GM12864 (cell line): ENCODE measurements at places on chromosomes 1 and 21.

- DNase-seq: no peak
Measured at GRCh38 chr1:232940262-232940661, 10.1 kb upstream of the NTPCR start.

DNA sequence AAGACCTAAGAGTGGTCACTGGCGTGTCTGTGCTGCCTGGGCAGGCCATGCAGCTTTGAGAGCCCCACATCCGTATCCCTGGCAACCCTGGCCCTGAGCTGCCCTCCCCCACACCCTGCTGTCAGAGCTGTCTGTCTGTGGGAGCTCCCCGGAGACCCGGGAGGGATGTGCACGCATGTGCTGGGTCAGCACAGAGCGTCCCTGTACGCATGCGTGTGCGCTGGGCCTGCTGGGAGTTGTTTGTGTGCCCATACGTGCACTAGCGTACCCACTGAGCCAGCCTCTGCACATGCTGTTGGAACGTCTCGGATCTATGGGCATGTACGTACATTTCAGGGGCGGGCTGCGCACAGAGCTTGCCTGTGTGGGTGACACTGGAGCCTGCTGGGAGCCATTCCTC lies 89.3 kb downstream of the EPHB2 start:
- no peak for DNase-seq

DNA sequence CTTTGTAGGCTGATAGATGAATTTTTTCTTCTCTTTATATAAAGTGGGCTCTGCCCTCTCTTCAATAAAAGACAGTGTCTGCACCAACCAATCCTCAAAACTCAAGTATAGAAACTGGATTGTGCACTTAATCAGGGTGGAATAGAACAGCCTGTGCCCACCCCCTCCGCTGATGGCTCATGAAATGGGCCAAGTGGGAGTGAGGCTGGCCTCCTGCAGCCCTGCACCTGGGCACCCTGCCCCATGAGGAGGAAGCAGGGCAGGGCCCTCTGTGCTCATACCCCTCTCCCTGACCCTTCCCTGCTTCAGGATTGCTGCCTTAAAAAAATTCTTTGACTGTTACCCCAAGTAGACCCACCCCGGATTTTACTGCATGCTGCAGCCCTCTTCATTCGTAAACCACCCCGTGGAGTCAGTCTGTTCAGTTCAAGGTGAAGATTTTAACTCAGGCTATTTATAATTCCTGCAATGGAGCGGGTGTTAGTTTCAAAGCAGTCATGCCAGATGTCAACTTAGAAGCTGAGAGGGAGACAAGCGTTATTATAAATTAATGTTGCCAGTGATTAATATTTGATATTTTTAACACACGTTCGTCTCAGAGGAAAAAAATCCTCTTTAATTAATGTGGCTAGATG lies 15.8 kb downstream of the PROK1 start:
- DNase-seq: no peak

GRCh38 chr21:44438531-44439210 lies 16.6 kb upstream of the LRRC3 start:
- no peak for DNase-seq

GRCh38 chr1:1349256-1350012 lies at the start of gene DVL1:
DVL1 (minus strand) TSS chr1:1349418; CDS start chr1:1349065, 353 bp downstream.
- DNase-seq: no peak

- DNase-seq: no peak
Measured at GRCh38 chr1:3500265-3500835, 45.9 kb downstream of the ARHGEF16 start.

GRCh38 chr1:169886422-169886821 lies 7.3 kb downstream of the SCYL3 start:
- DNase-seq: no peak

DNA sequence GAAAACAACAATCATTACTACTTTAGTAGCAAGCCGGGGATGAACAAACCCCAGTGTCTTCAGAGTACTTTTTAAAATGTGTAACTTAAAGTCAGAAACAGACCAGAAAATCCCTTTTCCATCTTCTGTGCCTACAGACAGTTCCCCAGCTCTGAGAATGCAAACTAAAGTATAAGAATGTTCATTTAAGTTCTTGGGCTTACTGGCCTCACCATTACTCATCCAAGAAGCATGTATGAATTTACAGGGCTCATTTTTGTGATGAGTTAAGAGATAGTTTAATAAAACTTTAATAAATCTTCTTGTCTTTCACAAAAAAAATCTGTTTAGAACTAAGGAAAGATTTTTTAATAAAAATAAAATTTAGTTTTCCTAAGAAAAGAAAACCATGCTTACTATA lies 4.6 kb downstream of the LPGAT1 start:
- no peak for DNase-seq

- no peak for DNase-seq
Measured at GRCh38 chr1:81446000-81446669, 354.6 kb upstream of the ADGRL2 start.

- DNase-seq: no peak
Measured at GRCh38 chr1:236320671-236321070, 38.9 kb upstream of the ERO1B start.

DNA sequence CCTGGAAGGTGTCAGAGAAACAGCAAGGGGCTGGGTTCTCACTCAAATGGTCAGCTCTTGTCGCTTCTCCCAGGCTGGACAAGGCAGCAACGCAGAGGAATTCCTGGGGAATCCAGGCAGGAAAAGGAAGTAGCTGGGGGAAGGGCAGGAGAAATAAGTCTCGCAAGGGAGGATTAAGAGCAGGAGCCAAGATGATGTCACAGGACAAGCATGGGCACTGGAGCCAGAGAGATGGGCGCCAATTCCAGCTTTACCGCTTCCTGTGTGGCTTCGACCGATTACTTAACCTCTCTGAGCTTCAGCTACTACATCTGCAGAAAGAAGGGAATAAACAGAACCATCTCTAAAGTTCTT lies 70.5 kb downstream of the SSBP3 start:
- DNase-seq: no peak

DNA sequence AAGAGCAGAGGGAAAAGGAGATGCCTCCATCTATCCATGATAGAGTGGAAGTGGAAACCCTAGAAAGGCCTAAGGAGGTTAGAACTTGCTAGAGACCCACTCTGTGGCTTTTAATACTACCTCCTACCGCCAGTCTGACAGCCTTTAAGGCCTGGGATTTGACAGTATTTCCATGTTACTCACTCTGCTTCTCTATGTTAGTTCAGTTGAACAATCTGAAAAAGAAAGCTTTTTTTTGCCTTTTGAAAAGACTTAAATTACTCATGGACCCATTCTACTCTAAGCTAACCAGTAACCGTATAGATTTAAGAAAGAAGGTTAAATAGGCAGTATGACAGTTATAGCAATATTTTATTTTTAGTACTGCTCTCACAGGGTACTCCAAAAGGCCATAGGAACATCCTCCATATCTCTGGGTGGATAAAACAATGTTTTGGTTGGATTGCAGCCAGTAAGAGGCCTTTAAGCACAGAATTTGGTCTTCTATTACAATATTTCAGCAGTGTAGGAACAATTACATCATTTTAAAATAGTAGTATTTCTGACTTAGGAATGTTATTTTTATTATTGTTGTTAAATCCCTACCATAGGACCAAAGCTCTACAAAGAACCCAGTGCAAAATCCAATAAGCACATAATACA lies 15.9 kb upstream of the GPR25 start:
- no peak for DNase-seq

- DNase-seq: no peak
Measured at GRCh38 chr1:86191958-86192357, 35.4 kb upstream of the COL24A1 start.

DNA sequence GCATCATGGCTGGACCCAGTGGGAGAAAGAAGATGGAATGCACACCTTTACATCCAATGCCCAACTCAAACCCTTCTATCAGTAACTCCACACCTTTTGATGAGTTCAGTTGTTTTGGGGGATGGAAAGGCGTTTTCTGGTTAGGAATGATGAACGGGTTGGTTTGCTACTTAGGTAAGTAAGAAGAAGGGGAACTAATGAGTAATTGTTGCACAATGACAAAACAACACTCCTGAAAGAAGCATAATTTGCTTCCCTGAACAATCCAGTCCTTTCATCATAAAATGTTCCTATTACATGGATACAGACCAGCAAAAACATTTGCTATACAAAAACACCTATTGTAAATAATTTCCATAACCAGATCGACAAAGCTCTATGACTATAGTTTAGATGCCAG lies 35.9 kb upstream of the NFIA start:
- no peak for DNase-seq

GRCh38 chr1:222582099-222582774 lies 7.5 kb downstream of the TAF1A start:
- no peak for DNase-seq

DNA sequence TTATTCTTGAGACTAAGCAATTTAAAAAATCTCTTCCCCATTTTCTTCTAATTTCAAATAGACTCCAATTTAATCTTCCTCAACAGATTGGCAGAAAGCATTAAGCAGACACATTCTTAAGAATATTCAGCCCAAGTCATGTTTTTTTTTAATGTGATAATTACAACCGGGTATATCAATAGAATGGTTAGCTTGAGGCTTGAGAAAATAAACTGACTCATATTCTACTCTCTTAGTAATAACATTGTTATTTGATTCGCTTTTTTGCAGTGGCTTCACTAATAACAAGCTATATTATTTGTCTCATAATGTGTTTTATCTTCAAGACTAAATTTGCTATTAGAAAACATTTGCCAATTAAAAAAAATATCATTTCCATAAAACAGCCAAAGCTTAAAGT lies 488.6 kb upstream of the RGS18 start:
- DNase-seq: no peak

DNA sequence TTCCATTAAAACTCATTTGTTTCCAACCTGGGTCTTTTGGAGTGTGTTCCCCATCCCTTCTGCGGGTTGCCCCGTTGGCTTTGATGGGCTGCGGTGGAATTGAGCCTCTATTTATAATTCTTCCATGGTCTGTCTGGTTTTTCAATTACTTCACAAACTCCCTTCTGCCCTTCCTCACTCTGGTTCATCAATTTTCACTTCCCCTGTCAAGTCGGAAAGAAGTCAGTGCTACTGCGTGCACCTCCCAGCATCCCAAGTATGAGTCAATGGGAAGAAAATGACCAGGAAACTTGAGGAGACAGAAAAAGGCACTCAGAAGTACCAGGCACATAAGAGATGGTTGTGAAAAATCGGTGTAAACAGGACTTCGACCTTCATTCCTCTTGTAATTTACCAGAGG lies 126.2 kb downstream of the KAZN start:
- no peak for DNase-seq

DNA sequence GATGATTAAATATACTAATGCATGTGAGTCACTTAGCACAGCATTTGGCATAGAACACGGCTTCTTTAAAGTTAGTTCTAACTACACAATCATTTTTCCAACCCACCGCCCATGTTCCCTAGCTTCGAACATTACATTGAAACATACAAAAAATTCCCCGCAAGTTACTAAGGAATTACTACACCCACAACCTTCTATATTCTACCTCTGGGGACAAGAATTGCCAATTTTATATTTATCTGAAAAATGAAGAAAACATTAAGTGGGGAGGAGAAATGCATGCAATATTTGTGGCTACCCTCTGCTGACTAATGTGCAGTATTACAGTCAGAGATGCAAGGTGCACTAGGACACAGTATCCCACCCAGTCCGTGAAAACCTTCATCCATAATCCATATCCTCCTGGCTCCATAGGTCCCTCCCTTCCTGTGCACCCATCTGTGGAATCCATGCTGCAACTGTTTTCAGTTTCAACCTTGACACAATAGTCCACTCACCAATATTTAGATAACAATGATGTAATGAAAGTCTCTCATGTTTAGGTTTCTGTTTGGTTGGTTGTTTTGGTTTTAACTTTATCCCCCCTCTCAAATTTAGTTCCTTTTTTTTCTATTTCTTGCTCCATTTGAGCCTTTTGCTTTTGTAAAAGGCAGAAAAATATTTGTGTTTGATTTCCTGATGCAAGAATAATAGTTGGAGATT lies 31.6 kb downstream of the RGS5 start:
- no peak for DNase-seq

DNA sequence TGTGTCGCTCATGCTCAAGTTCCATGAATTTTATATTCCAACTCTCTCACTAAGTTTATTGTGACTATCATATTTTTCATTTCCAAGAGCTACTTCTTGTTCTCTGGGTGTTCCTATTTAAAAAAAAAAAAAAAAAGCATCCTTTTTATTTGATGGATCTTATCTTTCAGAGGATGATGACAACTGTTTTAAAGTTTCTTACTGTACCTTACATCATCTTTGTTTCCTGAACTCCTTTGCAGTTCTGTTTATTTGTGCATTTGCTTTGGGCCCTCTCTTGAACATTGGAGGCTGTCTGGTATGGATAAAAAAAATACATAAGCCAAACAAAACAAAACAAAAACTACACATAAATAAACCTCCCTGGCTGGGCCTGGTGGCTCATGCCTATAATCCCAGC lies 32.1 kb upstream of the FAM20B start:
- DNase-seq: no peak

- no peak for DNase-seq
Measured at GRCh38 chr1:47214549-47214948, 17.5 kb downstream of the TAL1 start.

GRCh38 chr1:3251807-3252428 lies 182.9 kb downstream of the PRDM16 start:
- no peak for DNase-seq
